ENCODE measurements at places on chromosomes 12 and 14. TPM values are rescaled to one million over a fixed set of nuclear protein-coding genes. Genes with fewer than 3 reads are reported as not detected.
A peak's percentile ranks its signal among the peaks of the same experiment; 100 is the strongest.

GRCh38 chr12:63228853-63229252, 77.9 kb upstream of the AVPR1A start:
- DNase-seq, result no peak

DNA sequence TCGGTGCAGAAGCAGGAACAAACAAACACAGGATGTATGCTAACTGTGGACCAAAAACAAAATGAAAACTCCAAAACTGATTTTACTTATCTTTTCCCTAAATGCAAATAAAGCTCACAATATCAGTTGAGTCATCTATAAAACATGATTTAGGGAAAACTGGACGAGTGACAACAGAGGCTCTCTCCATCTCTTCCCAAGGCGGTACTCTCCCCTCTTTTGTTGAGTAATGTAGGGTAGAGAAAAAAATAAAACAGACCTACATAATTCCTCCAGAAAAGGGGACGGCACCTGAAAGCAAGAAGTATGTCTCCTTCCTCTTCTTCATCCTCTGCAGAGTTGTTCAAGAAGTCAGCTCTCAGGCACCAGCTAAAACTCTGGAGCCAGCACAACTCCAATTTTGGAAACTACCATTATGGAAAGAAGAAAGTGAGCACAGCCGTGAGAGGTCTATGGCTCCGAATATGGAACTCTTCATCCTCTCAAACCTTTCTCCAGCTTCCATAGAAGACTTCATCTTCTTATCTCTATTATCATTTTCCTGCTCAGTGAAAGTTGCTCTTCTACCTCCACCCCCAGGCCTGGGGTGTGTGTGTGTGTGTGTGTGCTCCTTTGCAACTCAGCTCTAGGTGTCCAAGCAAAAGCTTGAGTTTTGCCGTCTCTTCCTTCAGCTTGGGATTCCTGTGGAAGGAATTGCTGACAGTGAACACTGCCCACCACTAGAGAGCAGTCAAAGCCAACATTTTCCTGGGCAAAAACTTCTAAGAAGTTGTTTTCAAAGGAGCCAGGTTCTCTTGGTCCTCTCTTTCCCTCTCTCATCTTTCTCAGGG, 155.4 kb downstream of the DIO2 start:
- DNase-seq, result peak; percentile 66

Gene IAPP
- not detected for total RNA-seq

Gene NYNRIN
- 11.6 TPM for total RNA-seq

DNA sequence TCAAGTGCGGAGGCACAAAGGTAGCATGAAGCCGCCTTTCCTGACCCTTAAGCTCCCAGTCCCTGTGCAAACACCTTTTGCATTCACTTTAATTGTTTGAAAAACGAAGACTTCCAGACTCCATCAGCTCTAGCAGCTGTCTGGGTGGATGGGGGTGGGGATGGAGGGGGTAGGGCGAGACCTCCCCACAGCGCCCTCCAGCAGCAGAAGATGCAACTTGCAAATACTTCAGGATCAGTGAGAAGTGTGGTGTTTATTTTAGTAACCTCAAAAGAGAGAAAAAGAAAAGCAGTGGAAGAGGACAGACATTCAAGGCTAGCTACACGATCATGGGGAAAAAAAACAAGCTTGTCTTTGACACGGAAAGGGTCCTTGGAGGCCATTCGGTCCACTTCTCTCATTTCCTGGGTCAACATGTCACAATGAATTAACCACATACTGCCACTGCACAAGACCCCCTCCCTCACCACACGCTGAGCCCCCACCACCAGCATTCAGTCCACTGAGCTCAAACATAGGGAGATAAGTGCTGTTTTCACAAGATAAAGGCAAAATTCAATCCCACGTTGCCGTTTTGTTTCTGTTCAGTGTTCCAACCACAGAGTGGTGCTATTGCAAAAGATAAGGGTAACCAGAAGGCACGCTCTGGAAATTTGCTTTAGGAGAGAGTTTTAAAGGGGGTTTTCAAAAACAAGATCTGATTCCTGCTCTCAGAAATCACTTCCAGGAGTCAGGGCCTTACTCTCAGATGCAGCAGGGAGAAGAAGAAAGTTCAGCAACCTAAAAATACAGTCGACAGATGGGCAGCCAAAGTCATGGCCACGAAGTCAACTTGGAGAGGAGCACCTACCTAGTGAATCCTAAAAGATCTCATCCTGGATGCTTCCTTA, 3.3 kb upstream of the NTF3 start:
- DNase-seq, result peak; percentile 31

DNA sequence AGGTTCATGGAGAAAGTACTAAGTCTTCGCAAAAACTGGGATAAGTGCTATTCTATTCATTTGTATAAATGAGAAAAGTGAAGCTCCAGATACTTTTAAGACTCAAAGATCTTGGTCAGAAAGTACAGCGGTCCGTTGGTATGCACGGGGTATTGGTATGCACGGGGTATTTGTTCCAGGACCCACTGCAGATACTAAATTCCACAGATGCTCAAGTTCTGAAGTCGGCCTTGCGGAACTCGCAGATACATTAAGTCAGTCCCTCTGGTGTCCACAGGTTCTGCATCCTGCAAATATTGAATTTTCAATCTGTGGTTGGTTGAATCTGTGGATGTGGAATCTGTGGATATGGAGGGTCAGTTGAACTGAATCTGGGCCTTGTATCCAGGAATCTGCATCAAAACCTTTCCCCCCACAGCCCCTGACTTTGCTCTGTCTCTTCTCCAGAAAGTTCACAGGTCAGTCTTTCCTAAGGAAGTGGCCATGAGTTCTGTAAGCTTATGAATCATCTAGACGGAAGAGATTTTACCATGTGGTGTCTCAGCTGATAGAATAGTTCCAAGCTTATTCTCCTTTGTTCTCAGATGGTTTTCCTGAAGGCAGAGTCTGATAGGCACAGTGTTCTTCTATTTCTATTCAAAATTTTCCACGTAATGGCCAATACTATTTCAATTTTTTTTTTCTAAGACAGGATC, 274.7 kb downstream of the NEDD1 start:
- no peak for DNase-seq

DNA sequence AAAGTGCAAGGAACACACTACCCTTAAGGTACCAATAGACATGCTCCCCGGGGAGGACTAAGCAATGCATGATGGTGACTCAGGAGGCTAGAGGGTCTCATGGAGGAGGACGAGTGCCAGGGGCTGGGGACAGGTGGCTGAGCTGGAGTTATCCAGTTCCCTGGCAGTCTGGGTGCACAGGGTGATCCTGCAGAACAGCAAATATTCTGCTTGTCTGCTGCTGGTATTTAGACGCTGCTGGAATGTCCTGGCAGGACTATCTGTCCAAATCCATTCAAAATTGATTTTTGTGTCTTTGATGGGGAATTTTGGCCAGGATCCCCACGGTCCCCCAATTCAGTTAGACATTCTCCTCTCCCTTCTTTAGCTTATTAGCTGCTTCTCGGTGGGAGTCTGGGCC, 138.7 kb downstream of the C12orf75 start:
- DNase-seq, result no peak

Gene GLIPR1L1
- total RNA-seq, result not detected

Gene DPF3
- 10.4 TPM for total RNA-seq

DNA sequence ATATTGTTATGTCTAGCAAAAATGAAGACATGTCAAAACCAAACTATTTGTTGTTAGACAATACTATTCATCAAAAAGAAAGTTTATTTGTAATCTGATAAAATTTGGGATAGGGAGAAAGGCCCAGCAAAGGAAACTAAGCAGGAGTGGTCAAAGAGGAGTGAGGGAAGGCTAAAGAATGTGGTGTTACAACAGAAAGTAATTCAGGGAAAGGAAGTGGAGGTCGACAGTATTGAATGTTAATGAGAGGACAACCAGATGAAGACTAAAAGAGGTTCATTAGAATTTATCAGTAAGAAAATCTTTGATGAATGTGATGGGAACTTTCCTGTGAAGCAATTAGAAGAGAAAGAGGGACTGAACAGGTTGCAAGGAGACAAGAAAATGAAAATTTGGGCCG, 33.9 kb downstream of the PLCZ1 start:
- DNase-seq, result no peak

Gene SALL2
- 3.9 TPM for total RNA-seq

Gene PLBD1
- total RNA-seq, result 10.0 TPM

Gene PRH1
- total RNA-seq, result 30.2 TPM

Gene CLEC1B
- not detected for total RNA-seq

DNA sequence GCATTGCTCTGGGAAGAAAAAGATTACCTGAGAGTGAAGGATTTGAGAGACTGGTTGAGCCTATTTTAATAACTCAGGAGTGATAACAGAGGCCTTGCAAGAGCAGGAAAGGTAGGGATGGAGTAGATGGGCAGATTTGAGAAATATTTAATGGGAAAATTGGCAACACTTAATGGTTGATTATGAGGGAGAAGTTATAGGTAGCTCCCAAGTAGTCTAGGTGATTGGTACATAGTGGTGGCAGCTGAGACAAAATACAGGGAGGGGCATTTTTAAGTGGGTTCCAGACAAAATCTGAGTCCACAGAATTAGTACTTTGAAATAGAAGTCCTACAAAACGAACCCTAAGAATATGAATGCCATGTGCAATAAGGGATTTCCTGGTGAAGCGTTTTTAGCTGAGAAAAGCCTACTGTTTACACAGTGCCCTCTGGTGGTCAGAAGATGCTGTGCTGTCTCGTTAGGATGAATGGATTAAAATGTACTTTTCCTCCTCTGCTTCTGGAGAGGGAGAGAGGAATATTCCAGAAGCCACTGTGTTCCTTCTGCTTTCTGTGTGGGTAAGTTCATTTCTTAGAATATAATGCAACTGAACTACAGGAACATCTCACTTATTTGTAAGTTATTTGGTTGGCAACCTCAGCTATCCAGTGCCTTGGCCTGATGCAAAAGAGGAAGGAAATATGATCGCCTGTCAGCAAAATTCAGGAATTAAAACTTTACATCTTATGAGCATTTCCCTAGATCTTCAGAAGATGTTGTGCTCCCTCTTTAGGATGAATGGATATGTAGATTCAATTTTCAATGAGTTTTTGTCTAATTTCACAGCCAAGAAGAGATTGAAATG, 6.5 kb downstream of the ZBTB1 start:
- peak; percentile 78 for DNase-seq

DNA sequence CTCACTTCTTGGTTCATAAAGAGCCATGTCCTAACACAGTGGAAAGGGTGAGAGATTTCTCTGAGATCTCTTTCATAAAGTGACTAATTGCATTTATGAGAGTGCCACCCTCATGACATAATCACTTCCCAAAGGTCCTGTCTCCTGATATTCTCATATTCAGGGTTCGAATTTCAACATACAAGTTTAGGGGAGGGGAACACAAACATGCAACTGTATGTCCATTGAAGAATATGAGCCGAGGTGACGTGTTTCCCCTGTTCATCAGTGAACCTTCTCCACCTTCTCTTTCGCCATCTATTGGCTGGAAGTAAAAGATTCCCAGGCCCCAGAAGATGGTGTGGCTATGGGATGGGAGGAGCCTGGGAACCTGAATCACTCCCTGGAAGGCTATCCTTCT, 354.2 kb upstream of the ATP2B1 start:
- DNase-seq, result no peak

DNA sequence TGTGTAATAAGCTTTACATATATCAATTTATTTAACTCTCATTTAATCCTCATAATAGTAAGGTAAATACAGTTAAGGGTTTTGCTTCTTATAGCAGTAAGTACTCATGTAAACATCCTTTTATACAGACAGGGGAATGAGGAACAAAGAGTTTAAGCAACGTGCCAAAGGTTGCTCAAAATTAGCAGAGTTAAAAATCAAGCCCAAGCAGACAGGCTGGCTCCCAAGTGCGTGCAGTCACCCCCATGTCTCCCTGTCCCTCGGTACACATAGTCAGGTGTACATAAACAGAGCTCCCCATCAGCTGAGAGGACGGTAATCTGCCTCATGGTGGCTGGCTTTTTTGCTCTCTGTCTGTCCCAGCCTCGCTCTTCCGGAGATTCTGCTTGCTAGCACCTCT, 126.4 kb downstream of the DERA start:
- no peak for DNase-seq

GRCh38 chr12:120865098-120865497, 39.1 kb downstream of the SPPL3 start:
- no peak for DNase-seq

Gene CERS5
- 40.2 TPM for total RNA-seq

GRCh38 chr12:24554612-24555295, 394.1 kb downstream of the BCAT1 start:
- DNase-seq, result no peak

DNA sequence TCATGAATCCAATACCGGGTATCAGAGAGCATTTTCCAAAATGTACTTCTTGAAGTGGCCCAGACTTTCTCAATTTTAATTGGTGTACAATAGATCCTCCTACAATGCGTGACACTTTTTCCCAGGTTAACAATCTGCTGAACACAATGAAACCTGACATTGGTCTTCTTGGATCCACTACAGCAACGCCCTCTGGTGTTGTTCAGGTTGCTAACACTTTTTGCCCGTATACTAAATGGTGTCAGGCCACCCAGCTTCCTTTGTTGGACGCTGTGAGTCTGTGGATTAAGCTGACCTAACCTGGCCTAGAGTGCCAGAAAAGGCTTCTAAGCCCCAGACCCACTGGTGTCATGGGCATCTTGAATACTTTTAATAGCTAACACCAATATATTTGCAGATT, 89.2 kb downstream of the KCNK10 start:
- DNase-seq, result no peak

GRCh38 chr12:72610854-72611358, 338.7 kb downstream of the TRHDE start:
- no peak for DNase-seq

Data from fibroblast of villous mesenchyme (primary cell).